ENCODE measurements at places on chromosomes 3 and 15. TPM values are rescaled to one million over a fixed set of nuclear protein-coding genes. Genes with fewer than 3 reads are reported as not detected.
A peak's percentile ranks its signal among the peaks of the same experiment; 100 is the strongest.

- peaks cover 3% of the 10 kb centered on the region for H3K36me3 ChIP-seq
- no peak overlapping the region for H3K27ac ChIP-seq
- H3K4me1 ChIP-seq: peaks cover 97% of the 10 kb centered on the region
- DNase-seq: no peak
- no peak overlapping the region for H3K4me3 ChIP-seq
Observed at GRCh38 chr15:101209285-101209845, 42.5 kb downstream of the CHSY1 start.

DNA sequence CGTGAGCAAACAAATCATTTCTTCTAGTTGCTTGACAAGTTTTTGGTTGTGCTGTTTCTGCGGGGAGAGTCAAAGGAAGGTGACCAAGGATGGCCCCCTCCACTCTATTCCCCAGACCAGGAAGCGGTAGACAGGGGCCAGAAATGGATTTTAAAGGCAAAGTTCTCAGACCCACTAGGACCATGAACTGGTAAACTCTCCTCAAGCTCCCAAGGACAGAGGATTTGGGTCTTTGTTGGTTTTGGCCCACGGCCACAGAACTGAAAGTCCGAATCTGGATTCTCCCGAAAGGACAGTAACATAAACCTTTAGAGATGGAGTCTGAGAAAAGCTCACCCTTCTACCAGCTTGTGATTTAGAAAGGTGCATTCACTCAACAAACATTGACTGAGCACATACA, 85.9 kb upstream of the C2CD4B start:
- no peaks in the 10 kb centered on the region for H3K36me3 ChIP-seq
- H3K27ac ChIP-seq: no peak overlapping the region
- no peaks in the 10 kb centered on the region for H3K27me3 ChIP-seq

DNA sequence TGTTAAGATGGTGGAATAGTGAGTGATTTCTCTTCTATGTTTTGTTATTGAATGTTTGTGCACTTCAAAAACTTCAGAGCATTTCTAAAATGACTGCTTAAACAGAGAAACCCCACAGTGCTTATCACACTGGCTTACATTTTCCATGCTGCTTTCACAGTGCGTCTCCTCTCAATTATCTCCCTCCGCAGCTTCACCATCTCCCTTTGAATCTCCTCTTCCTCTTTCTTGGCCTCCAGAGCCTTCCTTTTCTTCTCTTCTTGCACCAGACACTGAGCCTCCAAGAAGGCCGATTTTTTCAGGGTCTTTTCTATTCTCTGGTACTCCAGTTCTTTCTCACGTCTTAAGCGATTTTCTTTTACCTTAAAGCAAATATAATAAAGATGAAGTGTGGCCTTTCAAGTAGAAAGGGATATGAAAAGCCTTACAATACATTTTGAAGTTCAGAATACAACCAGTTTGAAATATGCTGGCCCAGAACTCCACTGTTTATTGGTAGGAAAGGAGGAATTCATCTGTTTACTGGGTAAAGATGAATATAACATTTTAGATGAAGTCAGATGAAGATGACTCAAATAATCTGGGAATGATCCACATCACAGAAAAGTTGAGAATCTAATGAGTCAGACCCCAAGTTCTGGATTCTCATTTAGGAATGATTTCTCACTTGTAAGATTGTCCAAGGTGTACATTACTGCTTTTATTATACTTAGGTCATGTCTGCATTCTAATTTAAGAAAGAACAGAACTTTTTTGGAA, 21.4 kb downstream of the CCDC191 start:
- H3K36me3 ChIP-seq: no peaks in the 10 kb centered on the region
- DNase-seq: no peak
- H3K27me3 ChIP-seq: no peaks in the 10 kb centered on the region
- no peak overlapping the region for H3K27ac ChIP-seq
- no peaks in the 10 kb centered on the region for H3K4me1 ChIP-seq
- H3K4me3 ChIP-seq: no peak overlapping the region

GRCh38 chr3:107241217-107241616, 136.0 kb upstream of the CCDC54 start:
- DNase-seq: no peak
- H3K4me1 ChIP-seq: no peaks in the 10 kb centered on the region
- H3K27ac ChIP-seq: peak overlapping the region; percentile 87
- peaks cover 11% of the 10 kb centered on the region for H3K36me3 ChIP-seq
- H3K4me3 ChIP-seq: peak overlapping the region; percentile 88
- no peaks in the 10 kb centered on the region for H3K27me3 ChIP-seq

GRCh38 chr3:122409446-122409845, 6.4 kb downstream of the WDR5B start:
- H3K36me3 ChIP-seq: peaks cover 94% of the 10 kb centered on the region
- H3K4me1 ChIP-seq: peaks cover 5% of the 10 kb centered on the region
- H3K27me3 ChIP-seq: no peaks in the 10 kb centered on the region
- H3K4me3 ChIP-seq: no peak overlapping the region

DNA sequence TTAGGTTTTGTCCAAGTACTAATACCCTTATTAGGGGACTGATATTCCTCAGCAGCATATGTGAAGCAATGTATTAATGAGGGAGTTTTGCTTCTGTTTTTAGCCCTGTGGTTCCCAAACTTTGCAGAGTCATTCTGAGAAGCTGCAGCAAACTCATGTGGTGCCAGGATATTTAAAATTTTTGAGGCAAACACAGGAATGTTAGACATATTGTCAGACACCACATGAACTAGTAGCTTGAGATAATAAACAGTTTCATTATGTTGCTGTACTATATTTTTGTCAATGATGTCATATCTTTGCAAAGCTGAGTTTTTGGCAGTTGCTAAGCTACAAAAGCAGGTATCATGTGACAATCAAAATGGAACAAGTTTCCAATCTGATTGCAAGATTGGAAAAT, 36.6 kb downstream of the ATP6V1A start:
- peaks cover 50% of the 10 kb centered on the region for H3K36me3 ChIP-seq
- DNase-seq: no peak
- H3K4me1 ChIP-seq: peaks cover 17% of the 10 kb centered on the region

- no peak overlapping the region for H3K4me3 ChIP-seq
- H3K4me1 ChIP-seq: peaks cover 61% of the 10 kb centered on the region
- H3K27me3 ChIP-seq: no peaks in the 10 kb centered on the region
- H3K36me3 ChIP-seq: no peaks in the 10 kb centered on the region
- no peak overlapping the region for H3K27ac ChIP-seq
- no peak for DNase-seq
Observed at GRCh38 chr15:58524247-58524646, 92.5 kb downstream of the LIPC start.

The ACP3 gene
- total RNA-seq: 0.90 TPM

The RAD18 gene
- 3.8 TPM for total RNA-seq

The SLC9A9 gene
- total RNA-seq: 3.0 TPM

The COL6A5 gene
- not detected for total RNA-seq

The KLHL40 gene
- 0.19 TPM for total RNA-seq

The DHX36 gene
- 50.0 TPM for total RNA-seq
